ENCODE measurements at places on chromosomes 3 and 15.

- no peak for DNase-seq
Measured at GRCh38 chr3:46668116-46668515, 25.4 kb downstream of the ALS2CL start.

DNA sequence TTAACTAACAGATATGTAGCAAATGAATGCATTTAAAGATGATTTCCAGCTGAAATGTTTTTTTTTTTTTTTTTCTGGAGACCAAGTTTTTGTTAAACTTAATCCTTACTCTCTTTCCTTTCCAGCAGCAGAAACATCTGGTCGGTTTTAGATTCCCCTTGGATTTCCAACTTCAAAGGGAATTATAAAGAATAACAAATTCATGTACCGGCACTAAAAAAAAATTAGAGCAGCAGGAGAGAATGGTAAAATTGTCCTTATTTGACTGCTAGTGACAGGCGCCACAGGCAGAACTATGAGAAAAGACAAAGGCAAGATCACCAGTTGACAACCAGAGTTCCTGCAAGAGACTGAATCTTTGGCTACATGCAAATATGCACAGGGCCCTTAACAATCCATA, 393.3 kb downstream of the TIGIT start:
- no peak for DNase-seq

GRCh38 chr15:90869601-90870353, 1.4 kb downstream of the FURIN start:
- no peak for DNase-seq

- no peak for DNase-seq
Measured at GRCh38 chr3:155595371-155595770, 149.5 kb downstream of the PLCH1 start.

DNA sequence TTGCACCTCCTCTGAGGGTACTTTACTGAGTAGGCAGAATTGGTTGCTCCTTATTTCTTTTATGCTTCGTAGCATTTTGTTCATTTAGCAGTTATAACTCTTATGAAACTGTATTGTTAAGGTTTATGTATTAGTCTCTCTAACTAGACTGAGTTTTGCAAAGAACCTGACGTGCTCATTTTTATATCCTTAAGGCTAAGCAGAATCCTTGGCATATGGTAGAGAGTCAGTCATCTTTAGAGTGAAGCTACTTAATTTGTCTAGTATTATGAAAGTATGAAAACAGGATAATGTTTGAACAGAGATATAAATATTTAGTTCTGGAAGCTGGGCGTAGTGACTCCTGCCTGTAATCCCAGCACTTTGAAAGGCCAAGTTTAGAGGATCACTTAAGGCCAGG, 20.1 kb downstream of the CRYBG3 start:
- no peak for DNase-seq

DNA sequence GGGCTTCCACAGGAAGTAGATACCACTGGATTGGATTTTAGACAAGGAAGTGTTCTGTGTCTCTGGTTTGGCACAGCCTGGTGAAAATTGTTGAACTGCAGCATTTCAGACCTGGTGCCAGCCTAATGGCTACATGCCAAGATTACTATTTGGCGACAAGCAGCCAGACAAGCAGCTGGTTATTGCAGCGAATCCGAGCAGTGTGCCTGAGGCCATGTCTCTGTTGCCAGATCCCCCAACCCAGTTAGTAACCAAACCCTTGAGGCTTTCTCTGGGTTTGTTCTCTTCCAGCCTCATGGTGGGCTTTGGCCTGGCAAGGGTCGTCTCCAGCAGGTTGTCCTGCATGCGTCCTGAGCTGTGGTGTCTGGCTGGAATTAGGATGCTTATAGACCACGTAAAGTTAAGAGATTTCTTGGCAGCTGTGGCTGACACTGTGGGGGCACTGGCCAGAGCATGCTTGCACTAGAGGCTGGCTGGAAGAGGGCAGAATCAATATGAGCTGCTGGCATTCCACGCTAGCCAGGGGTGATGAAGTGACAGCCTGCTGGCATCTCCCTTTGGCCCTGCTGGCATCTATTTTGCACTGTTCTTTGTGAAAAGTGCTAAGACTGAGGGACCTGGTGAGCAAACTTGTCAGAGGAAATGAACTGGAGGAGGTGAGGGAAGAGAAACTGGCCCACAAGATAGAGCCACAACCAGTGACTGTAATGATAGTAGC, 172.6 kb downstream of the RBMS3 start:
- DNase-seq, result no peak

DNA sequence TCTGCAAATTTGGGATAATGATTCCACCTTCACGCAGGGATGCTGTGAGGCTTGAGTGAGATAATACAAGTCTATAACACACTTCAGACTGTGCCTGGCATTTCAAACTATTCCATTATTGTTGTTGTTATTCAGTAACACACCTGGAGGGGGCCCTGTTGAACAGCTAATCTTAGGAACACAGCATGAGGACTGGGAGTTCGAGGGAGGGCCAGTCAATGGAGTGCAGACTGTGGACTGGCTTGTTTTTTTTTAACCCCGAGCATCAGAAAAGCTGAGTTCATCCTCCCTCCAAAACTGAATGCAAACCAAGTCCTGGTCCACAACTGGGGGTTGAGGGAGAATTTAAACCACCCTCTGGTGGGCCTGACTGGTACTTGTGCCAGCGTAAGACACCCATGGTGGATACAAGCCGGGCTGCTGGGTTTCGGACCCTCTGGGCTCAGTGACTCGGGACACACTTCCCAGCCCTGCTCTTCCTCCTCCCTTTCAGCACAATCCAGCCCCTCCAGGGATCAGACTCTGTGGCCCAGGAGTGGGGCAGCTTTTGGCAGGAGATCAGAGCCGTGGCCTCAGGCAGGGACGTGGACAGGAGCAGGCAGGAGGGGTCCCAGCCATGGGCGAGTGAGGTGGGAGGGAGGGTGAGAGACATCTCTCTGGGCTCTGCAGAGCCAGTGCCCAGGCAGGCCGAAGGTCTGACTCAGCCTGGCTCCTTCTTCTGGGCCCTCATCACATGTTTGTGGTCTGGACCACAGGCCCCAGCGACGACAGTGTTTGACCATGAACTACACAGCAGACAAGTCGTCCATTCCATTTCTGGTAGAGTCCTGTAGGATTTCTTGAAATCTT, 36.3 kb upstream of the MEX3B start:
- no peak for DNase-seq

GRCh38 chr3:16150285-16150684, 24.2 kb upstream of the GALNT15 start:
- DNase-seq, result no peak

- no peak for DNase-seq
Measured at GRCh38 chr15:82571722-82572222, 31.5 kb upstream of the RPS17 start.

DNA sequence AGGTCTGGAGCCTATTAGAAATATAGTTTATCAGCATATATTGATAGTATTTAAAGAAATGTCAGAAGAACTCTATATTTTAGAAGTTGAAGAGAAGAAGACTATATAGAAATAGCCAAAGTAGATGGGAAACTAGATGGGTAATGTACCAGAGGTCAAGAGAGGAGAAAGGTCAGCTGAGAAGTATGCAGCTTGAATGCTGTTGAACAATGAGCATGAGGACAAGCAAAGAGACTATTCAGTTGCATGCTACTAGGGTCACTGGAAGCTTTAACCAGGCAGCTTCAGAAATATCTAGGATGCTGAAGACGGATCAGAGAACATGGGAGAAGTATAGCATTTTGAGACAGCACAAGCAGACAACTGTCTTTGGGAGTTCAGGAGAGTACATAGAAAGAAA, 19.6 kb upstream of the TIPARP start:
- no peak for DNase-seq

DNA sequence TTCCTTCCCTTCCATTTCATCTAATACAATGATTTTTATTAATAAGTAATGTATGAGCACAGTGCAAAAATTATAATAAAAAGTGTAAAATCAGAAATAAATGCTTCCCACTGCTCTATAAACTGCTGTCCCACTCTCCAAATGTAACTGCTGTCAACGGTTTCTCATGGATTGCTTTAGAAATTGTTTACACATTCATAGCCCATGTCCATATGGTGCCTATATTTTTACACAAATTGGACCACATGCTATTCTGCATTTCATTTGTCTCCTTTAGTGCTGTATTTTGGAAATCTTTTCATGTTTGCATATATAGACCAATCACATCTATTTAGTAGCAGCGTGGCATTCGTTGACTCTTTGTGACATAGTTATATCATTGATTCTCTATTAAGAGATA, 164.7 kb upstream of the SLCO3A1 start:
- no peak for DNase-seq

DNA sequence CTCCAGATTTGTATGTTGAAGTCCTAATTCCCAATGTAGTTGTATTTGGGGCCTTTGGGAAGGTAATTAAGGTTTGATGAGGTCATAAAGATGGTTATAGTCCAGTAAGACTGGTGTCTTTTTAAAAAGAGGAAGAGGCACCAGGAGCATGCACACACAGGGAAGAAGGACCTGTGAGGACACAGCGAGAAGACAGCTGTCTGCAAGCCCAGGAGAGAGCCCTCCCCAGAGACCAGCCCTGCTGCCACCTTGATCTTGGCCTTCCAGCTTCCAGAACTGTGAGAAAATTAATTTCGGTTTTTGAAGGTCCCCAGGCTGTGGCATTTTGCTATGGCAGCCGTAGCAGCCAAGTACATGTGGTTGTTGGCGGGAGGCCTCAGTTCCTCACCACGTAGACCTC, 32.8 kb upstream of the TSEN2 start:
- DNase-seq, result no peak

- no peak for DNase-seq
Measured at GRCh38 chr3:187989575-187990153, 164.3 kb upstream of the LPP start.

DNA sequence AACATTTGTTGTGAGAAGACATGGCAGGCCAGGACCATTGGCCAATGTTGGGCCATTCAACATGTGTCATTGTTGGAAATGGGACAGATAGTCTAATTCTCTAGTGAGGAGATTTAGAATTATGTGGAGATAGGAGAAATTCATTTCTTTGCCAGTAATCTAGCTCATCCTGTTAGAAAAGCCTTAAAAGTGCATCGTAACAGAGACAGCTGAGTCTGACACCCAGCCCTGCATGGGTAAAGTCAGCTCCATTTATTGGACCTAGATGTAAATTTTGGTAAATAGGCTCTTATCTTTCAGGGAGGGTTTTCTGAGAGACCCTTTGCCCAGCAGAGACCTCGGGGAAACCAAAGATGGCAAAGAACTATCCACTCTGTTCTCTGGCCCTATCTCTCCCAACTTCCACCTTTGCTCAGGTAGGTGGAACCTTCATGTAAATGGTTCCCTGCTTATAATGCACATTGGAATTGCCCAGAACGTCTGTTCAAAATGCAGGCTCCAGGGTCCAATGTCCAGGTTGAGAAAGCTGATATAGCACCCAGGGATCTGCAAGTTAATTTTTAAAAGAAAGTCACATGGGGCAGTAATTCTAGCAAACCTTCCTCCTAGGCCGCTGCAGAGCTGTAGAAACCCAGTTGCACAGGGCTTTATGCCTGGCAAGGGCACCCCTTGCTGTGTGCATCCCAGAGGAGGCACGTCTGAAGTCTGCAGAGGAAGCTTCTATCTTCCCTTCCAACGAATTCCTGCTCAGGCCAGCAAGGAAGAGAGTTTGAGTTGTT, 365.9 kb upstream of the PROK2 start:
- no peak for DNase-seq

GRCh38 chr3:6250167-6250566, 610.7 kb upstream of the GRM7 start:
- DNase-seq, result no peak

DNA sequence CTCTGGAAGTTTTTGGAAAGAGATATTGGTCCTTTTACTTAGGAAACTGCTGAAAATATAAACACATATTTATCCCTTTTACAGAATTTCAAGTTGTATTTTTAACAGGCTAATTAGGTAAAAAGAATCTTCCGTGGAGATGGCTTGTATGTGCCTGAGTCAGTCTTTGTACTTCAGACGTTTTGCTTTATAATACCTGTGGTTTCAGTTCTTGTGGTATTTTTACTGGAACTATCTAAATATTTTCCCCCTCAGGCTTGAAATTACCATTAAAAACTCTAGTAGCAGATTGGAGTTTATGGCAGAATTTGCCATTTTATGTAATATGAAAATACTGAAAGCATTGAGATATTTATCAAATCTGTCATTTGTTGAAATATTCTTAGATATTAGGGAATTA, 151.6 kb upstream of the CGNL1 start:
- DNase-seq, result no peak

DNA sequence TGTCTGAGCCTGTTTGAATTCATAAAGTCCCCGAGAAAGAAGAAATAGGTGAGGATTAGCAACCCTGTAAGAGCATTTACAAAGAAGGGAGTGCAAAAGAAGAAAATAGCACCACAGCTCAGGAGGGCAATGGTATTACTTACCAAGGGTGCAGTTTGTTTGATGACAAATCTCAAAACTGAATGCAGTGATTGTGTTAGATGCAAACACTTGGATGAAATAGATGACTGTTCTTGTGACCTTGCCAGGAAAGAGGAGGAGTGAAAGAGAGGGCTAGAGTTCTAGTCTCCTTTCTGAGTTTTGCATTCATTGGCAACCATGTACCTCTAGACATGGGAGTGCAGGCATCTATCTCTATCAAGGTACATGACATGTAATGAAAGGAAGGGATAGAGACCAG, 1030.8 kb upstream of the CFAP20DC start:
- no peak for DNase-seq

DNA sequence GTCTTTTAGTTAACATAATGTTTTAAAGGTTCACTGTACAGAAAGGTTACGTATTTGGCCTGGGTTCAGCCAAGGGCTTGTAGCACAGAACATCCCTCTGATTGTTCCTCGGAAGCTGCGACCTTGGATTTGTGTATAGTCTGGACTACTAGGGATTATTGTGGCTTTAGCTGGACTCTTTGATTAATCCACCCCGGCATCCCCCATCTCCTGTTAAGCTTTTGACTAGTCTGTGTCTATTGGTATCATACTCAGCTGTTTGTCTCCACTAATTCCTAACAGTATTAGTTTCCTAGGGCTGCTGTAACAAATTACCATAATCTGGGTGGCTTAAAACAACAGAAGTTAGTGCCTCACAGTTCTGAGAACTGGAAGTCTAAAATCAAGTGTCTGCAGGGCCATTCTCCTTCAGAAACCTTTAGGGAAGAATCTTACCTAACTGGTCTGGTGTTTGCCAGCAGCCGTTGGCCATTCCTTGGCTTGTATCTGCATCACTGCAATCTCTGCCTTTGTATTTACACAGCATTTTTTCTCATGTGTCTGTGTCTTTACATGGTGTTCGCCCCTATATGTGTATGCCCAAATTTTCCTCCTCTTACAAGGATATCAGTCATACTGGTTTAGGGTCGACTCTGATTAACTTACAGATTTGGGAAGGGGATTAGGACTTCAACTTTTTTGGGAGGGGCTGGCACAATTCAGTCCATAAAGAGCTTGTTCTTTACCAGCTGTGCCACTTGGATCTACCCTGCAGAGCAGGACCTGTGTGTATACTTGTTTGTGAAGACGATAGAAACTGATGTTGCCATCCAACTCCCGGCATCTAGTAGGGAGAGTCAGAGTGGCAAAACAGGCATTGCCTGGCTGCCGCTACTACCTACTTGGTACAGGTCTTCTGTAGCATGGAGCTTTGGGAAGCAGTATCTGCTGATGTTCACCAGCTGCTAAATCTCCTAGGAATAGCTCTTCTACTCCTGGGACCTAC, 117.8 kb downstream of the UBE2E2 start:
- no peak for DNase-seq
